Thyroid gland (tissue), 4 donors: ENCODE measurements at places on chromosomes 16 and 17. TPM values are rescaled to one million over a fixed set of nuclear protein-coding genes. Genes with fewer than 3 reads are reported as not detected.

The MYADML2 gene
- total RNA-seq: not detected

The TAC4 gene
- total RNA-seq: not detected

The CCDC144A gene
- total RNA-seq: 1.9 TPM

The ICAM2 gene
- total RNA-seq: 27.5 TPM

The NT5M gene
- total RNA-seq: 2.8 TPM

The CCL22 gene
- not detected for total RNA-seq

The NAGS gene
- total RNA-seq: 19.2 TPM

The BRIP1 gene
- total RNA-seq: 0.40 TPM

The MYH2 gene
- total RNA-seq: not detected

The KRT23 gene
- total RNA-seq: not detected

The GAST gene
- total RNA-seq: not detected

The FZD2 gene
- 3.2 TPM for total RNA-seq

DNA sequence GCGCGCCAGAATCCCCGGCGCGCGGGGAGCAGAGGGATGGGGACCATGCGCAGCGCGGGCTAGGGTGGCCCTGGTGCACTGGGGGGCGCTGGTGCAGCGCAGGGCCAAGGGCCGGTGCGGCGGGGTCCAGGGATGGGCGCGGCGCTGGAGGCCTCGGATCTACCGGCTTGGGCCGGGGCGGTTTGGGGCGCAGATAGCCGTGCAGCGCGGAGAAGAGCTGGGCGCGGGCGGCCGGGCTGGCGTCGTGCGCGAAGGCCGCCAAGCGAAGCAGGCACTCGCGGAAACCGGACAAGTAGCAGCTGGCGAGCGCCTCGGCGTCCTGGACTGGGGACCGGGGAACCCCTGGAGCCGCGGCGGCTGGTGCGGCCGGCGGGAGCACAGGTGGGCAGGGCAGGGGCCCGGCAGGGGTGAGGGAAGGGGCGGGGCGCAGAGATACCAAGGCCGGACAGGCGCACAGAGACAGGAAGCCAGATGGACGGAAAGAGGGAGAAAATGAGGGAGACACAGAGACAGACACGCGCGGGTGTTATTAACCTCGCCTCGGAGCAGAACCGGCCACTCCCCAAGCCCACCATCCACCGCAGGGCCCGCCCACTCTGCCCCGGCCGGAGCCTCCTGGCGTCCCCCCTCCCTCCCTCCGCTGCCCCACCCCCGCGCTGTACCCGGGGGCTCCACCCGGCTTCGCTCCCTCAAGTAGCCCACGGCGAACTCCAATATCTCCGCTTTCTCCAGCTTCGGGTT lies 2.1 kb downstream of the HES7 start:
- peaks cover 63% of the 10 kb centered on the region for H3K4me1 ChIP-seq
- no peaks in the 10 kb centered on the region for H3K36me3 ChIP-seq
- H3K4me3 ChIP-seq: no peak overlapping the region
- peak; percentile 68 for DNase-seq
- H3K27ac ChIP-seq: no peak overlapping the region
- peaks cover 5% of the 10 kb centered on the region for H3K27me3 ChIP-seq

GRCh38 chr17:82043507-82043906 lies 6.0 kb upstream of the DCXR start:
- no peak overlapping the region for H3K27ac ChIP-seq
- no peaks in the 10 kb centered on the region for H3K4me1 ChIP-seq
- no peaks in the 10 kb centered on the region for H3K36me3 ChIP-seq
- no peak for DNase-seq

GRCh38 chr17:50361561-50362480 lies 11.2 kb downstream of the MRPL27 start:
- H3K27ac ChIP-seq: no peak overlapping the region
- no peak overlapping the region for H3K4me3 ChIP-seq
- peaks cover 24% of the 10 kb centered on the region for H3K36me3 ChIP-seq
- peak; percentile 64 for DNase-seq

GRCh38 chr16:87948119-87948545 lies 3.1 kb upstream of the BANP start:
- no peak overlapping the region for H3K4me3 ChIP-seq
- no peaks in the 10 kb centered on the region for H3K36me3 ChIP-seq
- H3K27ac ChIP-seq: peak overlapping the region; percentile 78

DNA sequence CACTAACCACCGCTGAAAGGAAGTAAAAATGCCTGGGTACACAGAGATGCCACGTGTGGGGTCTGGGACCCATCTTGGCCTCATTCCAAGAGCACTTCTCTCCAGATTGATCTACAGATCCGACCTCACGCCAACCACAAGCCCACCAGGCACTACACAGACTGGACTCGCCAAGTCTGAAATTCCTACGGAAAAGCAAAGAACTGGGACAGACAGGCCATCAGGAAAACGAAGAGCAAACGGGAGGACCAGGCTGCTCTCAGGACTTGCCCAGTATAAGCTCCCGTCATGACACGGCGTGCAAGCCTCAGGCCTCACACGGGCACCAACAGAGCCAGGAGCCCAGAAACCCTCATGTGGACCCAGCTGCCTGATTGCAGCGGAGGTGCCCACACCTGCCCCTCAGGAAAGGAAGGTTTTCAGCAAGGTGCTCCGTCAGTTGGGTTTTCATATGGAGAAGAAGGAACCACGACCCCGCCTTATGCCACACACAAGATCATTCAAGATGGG lies 20.1 kb upstream of the C16orf95 start:
- no peak for DNase-seq
- H3K4me1 ChIP-seq: no peaks in the 10 kb centered on the region
- peaks cover 47% of the 10 kb centered on the region for H3K36me3 ChIP-seq
- H3K27ac ChIP-seq: no peak overlapping the region
- H3K4me3 ChIP-seq: no peak overlapping the region
- H3K27me3 ChIP-seq: no peaks in the 10 kb centered on the region

GRCh38 chr16:53998966-53999522 lies 287.5 kb downstream of the IRX3 start:
- H3K4me1 ChIP-seq: no peaks in the 10 kb centered on the region
- no peaks in the 10 kb centered on the region for H3K36me3 ChIP-seq
- DNase-seq: no peak
- no peak overlapping the region for H3K27ac ChIP-seq
- H3K27me3 ChIP-seq: no peaks in the 10 kb centered on the region

DNA sequence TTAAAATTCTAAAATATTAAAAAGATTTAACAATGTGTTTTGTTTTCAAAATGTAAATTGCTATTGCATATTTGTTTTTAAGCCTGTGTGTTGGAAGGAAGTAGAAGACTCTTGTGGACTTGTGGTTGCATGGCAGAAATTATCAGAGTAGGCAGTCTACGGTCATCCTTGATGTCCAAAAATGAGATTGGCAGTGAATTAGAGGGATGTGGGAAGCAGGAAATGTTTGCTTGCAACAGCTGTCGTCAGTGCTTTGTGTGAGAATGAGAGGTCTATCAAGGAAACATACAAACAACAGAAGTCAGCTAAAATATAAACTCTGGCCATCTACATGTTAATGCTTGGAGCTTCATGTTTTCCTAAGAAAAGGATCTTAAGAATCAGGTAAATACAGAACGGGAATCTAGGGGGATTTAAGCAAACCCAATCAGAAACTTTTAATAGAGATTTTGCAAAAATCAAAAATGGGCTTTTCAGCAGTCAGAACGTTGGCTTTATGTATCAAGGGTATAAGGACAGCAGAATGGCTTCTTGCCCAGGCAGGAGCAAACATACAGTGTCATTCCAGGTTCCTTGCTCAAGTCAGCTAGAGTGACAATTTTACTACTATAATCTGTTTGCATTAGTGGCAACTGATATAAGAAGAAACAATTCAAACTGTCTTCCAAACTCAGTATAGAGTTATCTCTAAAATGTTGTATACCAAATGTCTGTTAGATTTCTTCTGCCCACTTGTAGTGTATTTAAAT lies 196.7 kb downstream of the CYB561 start:
- H3K4me3 ChIP-seq: no peak overlapping the region
- H3K27ac ChIP-seq: no peak overlapping the region
- H3K36me3 ChIP-seq: no peaks in the 10 kb centered on the region

- no peaks in the 10 kb centered on the region for H3K36me3 ChIP-seq
- H3K27ac ChIP-seq: no peak overlapping the region
- DNase-seq: no peak
Observed at GRCh38 chr16:87829622-87829980, 39.7 kb downstream of the SLC7A5 start.

DNA sequence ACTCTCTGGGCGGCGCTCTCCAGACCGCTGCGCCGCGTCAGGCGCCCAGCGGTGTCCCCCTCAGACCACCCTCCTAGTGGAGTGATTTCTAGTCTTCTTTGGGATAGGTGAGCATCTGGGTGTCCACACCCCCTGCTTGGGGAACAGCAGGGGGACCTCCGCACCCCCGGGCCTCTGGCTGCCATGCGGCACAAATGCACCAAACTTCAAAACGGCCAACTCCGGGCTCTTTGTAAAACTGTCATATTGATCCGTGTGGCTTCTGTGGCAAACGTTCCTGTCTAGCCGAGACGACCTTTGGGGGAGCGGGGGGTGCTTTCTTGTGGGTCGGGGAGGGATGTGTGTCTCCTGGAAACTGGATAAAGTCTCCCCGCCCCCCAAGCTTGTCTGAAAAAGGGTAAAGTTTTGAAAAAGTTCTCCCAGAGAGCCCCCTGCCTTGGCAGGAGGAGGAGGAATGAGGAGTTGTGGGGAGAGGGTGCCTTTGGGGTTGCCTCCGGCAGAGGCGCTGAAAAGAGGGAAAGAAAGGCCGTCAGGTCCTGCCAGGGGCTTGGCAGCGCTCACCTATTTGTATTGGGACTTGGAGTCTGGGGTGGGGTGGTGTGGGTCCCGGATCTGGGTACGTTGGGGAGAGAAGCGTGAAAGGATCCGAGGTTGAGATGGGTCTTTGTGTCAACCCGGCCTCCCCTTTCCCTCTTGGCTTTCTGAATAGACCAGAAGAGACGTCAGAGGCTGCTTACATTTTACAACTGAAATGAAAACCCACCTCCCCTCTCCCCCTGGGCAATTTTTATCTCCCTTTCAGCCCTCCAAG lies 2.2 kb upstream of the CHD3 start:
- H3K27me3 ChIP-seq: no peaks in the 10 kb centered on the region
- H3K36me3 ChIP-seq: peaks cover 10% of the 10 kb centered on the region
- peak; percentile 45 for DNase-seq
- no peak overlapping the region for H3K4me3 ChIP-seq
- peaks cover 40% of the 10 kb centered on the region for H3K4me1 ChIP-seq
- H3K27ac ChIP-seq: peak overlapping the region; percentile 98

GRCh38 chr16:49603956-49604355 lies 230.4 kb downstream of the C16orf78 start:
- H3K36me3 ChIP-seq: no peaks in the 10 kb centered on the region
- no peak overlapping the region for H3K4me3 ChIP-seq
- DNase-seq: no peak
- no peaks in the 10 kb centered on the region for H3K27me3 ChIP-seq

GRCh38 chr16:83343935-83344366 lies 463.8 kb upstream of the HSBP1 start:
- no peak overlapping the region for H3K4me3 ChIP-seq
- no peaks in the 10 kb centered on the region for H3K4me1 ChIP-seq
- DNase-seq: no peak
- H3K36me3 ChIP-seq: no peaks in the 10 kb centered on the region
- no peaks in the 10 kb centered on the region for H3K27me3 ChIP-seq

GRCh38 chr16:10580883-10581247 lies 467 bp upstream of the EMP2 start:
- no peaks in the 10 kb centered on the region for H3K36me3 ChIP-seq
- DNase-seq: no peak
- H3K4me1 ChIP-seq: peaks cover 18% of the 10 kb centered on the region
- no peaks in the 10 kb centered on the region for H3K27me3 ChIP-seq
- H3K4me3 ChIP-seq: peak overlapping the region; percentile 71
- peak overlapping the region; percentile 82 for H3K27ac ChIP-seq

DNA sequence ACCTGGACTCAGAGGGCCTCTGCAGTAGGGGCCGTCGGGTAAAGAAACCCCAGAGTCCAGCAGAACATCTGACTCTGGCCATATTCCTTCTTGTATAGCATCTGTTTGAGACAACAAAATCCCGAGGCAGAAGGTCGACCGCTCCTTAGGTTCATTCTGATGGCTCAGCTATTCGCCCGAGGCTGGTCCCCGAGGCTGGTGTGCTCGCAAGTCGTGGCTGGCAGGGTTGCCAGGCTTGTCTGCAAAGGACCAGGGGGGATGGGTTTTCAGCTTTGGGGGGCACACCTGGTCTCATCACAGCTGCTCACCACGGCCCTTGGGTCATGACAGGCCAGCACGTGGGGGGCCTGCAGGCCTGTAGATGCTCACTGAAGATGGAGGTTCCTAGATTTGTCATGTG lies 119.1 kb downstream of the BANP start:
- no peaks in the 10 kb centered on the region for H3K4me1 ChIP-seq
- H3K27me3 ChIP-seq: no peaks in the 10 kb centered on the region
- H3K36me3 ChIP-seq: peaks cover 13% of the 10 kb centered on the region
- no peak for DNase-seq
- no peak overlapping the region for H3K4me3 ChIP-seq
- H3K27ac ChIP-seq: no peak overlapping the region

GRCh38 chr16:15979801-15980200 lies 30.4 kb downstream of the ABCC1 start:
- peak overlapping the region; percentile 10 for H3K27ac ChIP-seq
- H3K36me3 ChIP-seq: no peaks in the 10 kb centered on the region
- no peak overlapping the region for H3K4me3 ChIP-seq
- peaks cover 72% of the 10 kb centered on the region for H3K4me1 ChIP-seq
- no peak for DNase-seq

DNA sequence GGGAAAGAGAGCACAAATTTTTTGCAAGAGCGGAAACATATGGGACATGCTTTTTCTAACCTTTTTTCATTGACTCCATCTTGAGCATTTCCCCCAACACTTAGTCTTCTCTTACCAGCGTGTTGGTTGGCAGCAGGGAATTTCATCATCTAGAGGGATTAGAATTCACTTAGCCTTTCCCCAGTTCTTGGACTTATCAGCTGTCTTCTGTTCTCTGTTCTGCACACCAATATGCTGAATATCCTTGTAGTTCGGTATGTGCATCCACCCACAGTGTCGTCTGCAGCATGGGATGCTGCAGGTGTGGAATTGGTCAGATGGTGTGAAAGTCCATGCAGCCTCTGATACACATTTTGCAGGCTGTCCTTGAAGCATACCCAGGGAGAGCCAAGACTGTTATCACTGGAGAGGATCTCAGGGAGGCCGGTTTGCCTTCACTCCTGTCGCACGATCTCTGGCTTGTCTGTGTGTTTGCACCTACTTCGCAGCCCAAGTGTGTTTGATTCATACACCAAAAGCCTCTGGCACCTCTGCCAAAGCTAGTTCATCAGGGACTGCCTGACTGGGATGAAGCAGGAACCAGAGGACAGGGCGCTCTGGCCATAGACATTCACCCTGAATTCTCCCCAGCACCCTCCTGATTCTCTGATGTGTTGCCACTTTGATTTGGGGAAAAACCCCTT lies 93.3 kb downstream of the SOCS1 start:
- H3K4me3 ChIP-seq: no peak overlapping the region
- no peak for DNase-seq
- H3K4me1 ChIP-seq: no peaks in the 10 kb centered on the region
- no peak overlapping the region for H3K27ac ChIP-seq
- H3K27me3 ChIP-seq: no peaks in the 10 kb centered on the region
- H3K36me3 ChIP-seq: peaks cover 6% of the 10 kb centered on the region
